ENCODE measurements at places on chromosomes 2 and 18.
A peak's percentile ranks its signal among the peaks of the same experiment; 100 is the strongest.

GRCh38 chr18:22778996-22779395 is 154.1 kb upstream of the RBBP8 start:
- no peak for DNase-seq

GRCh38 chr2:121902616-121903015 is 147.2 kb downstream of the TSN start:
- no peak for DNase-seq

- DNase-seq, result no peak
These were observed 92.9 kb downstream of the SH3BP4 start for GRCh38 chr2:235044501-235045271.

- DNase-seq, result no peak
These were observed 1131.6 kb upstream of the TMEFF2 start for GRCh38 chr2:193326296-193326695.

- DNase-seq, result no peak
These were observed 29.0 kb upstream of the SLC35F6 start for GRCh38 chr2:26735097-26735496.

DNA sequence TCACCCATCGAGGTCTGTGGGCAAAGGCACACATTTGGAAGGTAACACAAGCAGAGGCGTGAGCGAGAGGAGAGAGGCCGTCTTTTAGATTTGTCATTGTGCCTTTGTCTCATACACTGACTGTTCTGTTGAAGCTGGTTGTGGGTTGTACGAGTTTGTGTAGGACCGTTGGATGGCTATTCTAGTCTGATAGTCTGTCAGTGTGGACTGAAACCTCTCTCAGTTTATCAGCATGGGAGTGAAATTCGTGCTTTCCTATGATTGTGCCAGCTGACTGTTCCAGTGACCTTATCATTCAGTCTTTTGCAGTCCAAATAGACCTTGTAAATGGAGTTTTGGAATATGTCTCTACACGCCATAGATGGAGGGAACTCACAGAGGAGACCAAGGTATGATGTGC is 143.5 kb downstream of the LDLRAD4 start:
- no peak for DNase-seq

DNA sequence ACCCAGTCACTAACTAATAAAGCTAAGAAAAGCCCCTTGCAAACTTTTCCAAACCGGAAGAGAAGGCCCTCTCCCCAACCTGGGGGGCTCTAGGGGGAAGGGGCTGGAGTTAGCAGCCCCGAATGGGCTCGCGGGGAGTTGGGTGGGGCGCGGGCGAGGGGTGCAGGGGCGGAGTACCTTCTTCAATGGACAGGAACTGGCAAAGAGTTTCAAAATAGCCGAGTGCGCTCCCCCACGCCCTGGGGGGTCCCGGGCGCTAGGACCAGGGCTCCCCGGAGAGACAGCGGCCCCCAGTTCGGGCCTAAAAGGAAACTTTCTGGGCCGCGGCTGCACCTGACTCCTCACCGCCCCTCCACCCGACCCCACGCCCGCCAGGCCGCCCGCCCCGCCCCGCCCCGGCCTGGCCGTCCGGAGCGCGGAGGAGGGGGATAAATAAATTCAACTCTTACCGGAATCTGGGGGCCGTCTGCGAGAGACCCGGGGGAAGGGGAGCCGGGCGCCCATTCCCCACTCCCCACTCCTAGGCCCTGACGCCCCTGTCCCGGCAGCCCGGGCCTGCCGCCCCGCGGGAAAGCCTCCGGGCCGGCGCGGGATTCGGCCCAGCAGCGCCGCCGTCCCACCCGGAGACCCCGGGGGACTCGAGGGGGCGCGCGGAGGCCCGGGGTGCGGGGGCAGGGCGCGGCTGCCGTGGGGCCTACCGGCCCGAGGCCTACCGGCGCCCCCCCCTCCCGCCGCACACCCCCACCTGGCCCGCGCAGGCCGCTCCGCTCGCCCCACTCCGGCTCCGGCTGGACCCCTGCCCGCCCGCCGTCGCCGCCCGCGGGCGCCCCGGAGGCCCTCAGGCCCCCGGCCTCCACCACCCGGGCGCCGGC is 868 bp downstream of the INO80D start:
- DNase-seq, result peak; percentile 13

- no peak for DNase-seq
These were observed 222.3 kb upstream of the CDH19 start for GRCh38 chr18:66826211-66826610.

- DNase-seq, result no peak
These were observed 20.9 kb downstream of the ITM2C start for GRCh38 chr2:230885463-230886130.

DNA sequence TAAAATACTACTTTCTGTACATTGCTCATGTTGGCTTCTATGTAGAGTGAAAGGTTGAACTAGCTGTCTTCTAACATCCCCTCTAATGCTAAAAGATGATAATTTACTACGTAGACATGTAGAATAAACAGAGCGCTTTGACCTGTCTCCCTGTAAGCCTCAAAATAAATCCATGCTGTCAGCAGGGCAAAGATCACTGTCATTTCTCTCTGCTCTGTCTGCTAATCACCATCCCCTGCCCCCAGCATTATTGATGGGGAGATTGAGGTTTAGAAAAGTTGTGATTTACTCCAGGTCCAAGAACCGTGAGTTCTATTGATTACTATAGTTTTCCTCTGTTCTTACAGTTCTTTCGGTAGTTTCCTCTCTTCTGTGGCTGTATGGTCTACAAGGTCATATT is 39.0 kb upstream of the GRHL1 start:
- DNase-seq, result no peak

GRCh38 chr2:74571058-74571457 is 16.5 kb downstream of the DOK1 start:
- no peak for DNase-seq

DNA sequence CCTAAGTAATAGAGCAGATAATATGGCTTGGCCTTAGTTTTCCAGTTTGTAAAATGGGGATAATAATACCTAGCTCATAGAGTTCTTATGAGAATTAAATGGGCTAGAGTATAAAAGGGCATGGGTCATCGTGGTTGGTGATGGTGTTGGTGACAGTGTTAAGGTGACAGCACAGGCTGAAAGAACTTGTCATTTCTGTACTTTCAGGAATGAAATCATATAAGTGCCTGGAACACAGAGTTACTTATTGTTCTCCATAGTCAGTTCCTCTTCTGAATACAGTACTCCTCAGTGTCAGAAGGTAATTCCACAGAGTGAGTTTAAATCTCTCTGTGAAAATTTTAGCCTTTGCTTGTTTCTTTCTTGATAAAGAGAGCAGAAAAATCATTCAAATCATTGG is 42.4 kb downstream of the KIF5C start:
- DNase-seq, result no peak

GRCh38 chr2:234673961-234674759 is 177.3 kb upstream of the ARL4C start:
- no peak for DNase-seq

GRCh38 chr2:17857021-17857420 is 21.4 kb upstream of the KCNS3 start:
- DNase-seq, result no peak

DNA sequence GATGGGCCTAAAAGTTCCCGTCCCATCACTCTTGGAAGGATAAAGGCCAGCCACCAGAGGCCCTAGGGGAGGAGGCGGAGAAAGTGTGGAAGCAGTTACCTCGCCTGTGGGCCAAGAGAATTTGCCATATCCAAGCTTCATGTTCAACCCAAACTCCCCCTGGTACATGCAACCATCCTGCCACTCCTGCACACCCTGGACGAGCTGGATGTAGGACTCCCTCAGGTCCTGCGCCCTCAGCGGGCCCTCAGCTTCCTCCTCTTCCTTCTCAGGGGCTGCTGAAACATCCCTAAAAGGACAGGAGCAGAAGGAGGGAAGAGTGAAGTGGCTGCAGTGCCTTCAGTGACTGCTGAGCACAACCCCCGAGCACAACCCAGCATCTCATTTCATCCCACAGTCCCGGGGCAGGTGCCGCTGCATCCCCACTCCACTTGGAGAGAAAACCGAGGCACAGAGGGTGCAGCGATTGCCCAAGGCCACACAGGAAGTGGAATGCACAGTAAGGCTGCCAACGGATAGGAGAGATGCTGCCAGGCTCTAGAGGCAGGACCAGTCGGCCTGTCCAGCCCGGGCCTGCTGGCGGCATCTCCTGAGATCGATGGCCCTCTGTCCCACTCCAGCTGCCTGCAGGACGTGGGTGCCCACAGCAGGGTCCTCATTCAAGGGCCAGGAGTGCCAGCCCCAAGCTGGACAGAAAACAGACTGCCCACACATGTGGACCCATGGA is 2.9 kb downstream of the ANKMY1 start:
- DNase-seq, result no peak

DNA sequence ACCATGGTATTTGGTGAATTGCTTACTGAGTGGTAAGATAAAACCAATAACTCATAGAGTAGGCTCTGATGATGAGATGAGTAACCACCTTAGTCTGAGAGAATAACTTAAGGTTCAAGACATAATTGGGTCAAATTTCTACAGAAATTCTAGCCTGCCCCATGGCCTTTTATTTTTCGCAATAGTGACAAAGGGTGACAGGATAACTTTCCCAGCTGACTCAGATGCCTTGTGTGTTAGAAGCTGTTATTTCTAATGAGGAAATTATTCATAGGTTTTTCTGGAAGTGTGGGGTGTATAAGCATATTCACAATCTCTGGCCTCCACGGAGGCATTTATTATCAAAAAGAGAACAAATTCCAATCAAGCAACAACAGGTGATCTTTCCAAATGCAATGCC is 159.0 kb downstream of the NUP35 start:
- DNase-seq, result no peak

- DNase-seq, result no peak
These were observed 335.7 kb downstream of the GALNT13 start for GRCh38 chr2:154207288-154208047.

GRCh38 chr2:234491897-234492296 is 5.0 kb downstream of the ARL4C start:
- DNase-seq, result no peak

DNA sequence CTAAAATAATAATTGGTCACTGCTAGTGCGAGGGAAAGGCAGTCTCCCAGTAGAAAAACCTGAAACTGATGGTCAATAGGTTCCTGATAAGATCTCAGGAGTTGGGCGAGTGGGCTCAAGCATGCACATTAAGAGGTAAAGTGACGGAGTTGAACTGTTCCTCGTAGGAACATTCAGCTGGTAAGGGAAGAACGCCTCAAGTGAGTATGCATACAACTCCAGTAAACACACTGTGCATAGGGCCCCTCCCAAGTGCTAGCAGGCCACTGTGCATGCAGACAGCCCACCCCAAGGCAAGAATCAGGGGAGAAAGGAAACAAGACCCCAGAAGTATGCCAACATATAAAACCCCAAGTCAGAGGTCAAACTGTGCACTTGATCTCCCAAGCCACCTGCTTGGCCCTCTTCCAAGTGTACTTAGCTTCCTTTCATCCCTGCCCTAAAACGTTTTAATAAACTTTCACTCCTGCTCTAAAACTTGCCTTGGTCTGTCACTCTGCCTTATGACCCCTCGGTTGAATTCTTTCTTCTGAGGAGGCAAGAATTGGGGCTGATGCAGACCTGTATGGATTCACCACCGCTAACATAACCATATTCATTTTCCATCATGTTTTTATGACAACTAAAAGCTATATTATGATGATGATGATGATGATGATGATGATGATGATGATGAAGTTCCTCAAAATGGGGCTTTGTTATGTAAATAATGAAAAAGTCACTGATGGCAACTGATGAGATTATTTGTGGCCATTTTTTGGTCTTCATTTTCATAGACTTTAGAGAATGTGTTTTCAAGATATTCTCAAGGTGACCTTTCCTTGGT is 118.0 kb upstream of the RAB27B start:
- DNase-seq, result no peak

DNA sequence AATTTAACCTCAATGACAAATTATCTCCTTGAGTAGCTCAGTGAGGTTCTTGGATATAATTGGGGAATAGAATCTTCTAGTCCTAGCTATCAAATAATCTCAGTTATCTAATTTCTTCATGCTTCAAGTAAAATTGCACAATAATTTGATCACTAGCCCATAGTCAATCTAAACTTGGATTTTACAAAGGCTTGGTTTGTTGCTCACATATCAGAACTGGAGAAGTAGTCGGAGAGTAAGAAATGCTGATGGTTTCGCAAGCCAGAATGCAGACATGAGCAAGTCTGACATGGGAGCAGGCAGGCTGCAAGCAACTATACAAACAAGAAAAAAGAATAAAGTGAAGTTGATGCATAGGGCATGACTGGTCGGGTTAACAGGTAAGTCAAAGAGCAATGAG is 11.7 kb upstream of the PDE11A start:
- DNase-seq, result no peak

- no peak for DNase-seq
These were observed 46.9 kb upstream of the SPATS2L start for GRCh38 chr2:200259577-200259957.

DNA sequence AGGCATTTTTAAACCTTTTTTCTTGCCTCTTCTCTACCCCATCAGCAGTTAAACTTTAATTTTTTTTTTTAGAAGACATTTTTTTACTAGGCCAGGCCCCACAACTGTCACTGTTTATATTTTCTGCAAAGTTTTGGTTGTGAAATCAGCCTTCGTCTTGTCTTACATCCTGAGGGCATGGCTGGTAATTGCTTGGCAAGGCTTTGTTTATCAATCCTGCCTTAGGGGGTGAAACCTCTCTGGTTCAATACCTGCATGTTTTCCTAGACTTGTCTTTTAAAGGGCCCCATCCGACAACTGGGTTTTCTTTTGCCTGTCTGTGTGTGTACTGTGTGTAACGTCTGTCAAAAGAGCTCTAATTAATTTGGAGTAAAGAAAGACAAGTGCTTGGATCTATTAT is 330.0 kb upstream of the CWC22 start:
- DNase-seq, result no peak

GRCh38 chr2:208708486-208708885 is 301.9 kb downstream of the PTH2R start:
- DNase-seq, result no peak

DNA sequence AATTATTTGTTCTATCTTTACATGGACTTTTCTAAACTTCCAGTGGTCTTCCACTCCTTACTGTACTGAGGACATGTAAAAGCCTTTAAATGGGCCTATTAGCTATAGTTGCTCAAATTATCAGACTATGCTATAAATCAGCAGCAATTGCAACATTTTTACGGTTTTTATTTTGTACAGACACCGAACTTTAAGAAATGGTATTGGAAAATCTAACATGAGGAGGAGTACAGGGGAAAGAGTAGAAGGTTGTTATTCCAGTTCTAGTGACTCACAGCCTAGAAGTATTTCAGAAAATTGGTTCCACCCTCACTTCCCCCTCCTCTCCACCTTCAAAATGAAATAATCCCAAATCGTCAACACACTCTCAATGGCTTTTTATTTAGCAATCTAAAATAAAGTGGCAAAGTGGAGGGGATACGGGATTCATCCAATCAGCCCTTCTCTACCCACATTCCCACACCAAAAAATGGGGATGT is 1.1 kb downstream of the NCKAP1 start:
- no peak for DNase-seq

DNA sequence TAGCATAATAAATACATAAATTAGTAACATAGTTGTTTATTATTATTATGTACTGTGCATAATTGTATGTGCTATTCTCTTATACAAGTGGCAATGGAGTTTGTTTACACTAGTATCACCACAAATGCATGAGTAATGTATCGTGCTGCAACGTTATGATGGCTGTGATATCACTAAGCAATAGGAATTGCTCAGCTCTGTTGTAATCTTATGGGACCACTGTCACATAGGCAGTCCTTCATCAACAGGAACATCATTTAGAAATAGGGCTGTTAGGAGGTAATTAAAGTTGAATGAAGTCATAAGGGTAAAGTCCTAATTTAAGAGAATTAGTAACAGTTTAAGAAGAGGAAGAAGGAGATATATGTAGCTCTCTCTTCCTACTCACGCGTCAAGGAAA is 33.8 kb downstream of the TEX51 start:
- DNase-seq, result no peak

GRCh38 chr2:169767243-169767888 is 31.3 kb upstream of the SSB start:
- peak; percentile 29 for DNase-seq

Measured in stimulated activated CD8-positive, alpha-beta memory T cell treated with anti-CD3 and anti-CD28 coated beads, Interleukin-7, amount 100 ng/mL, for 1 hour (primary cell).